ENCODE measurements at places on chromosomes 12 and 14.
A peak's percentile ranks its signal among the peaks of the same experiment; 100 is the strongest.

GRCh38 chr12:88011755-88012154 is 17.4 kb downstream of the C12orf50 start:
- no peak for DNase-seq

GRCh38 chr12:67364228-67364627 is 95.1 kb downstream of the CAND1 start:
- no peak for DNase-seq

GRCh38 chr12:94714378-94715114 is 64.2 kb upstream of the TMCC3 start:
- DNase-seq: no peak

DNA sequence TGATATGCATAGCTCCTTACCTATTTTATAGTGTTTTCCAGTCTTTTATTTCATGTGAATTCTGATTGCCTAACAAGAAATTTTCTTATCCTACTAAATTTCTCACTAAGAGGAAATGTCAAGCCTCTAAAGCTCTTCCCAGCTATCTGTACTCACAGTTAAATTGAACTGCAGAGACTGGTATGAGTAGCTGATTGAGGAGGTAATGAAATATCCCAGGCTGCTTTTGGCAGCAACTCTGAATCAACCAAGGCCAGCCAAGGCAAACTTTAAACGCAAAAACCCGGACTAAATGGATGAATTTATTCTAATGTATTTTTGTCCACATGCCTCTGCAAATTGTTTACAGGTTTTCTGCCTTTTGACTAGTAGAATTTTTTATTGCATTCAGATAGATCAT is 119.1 kb upstream of the PMCH start:
- DNase-seq: no peak

DNA sequence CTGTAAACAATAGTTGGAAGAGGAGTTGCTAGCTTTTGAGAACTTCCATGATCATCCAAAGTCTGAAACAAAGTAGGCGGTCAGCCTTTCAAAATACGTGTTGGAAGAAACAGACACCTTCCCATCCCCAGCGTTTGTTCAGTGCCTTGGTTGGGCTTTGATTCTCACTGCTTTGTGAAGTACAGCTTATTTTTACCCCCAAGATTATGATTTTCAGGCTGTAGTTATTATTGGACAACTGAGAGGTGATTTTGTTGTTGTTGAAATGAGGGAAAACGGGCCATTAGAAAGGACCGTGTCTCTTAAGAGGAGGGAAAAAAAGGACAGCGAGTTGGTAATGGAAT is 921 bp upstream of the CEP83 start:
- DNase-seq: no peak

DNA sequence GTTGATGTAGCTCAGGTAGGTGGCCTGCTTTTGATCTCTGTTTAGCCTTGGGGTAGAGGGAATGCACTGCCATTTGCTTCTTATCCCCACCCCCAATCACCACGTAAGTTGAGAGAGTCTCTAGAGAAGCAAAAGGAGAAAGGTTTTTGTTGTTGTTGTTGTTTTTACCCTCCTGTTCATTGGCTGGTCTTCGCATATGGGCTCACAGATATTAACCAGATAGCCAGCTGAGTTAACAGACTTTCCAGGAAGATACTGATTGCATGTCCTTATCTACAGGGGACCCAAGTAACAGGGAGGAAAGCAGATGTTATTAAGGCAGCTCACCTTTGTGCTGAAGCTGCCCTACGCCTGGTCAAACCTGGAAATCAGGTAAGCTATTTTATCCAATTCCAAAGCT is 2.9 kb downstream of the PA2G4 start:
- no peak for DNase-seq

GRCh38 chr14:71693381-71693780 is 238.8 kb upstream of the RGS6 start:
- peak; percentile 11 for DNase-seq

DNA sequence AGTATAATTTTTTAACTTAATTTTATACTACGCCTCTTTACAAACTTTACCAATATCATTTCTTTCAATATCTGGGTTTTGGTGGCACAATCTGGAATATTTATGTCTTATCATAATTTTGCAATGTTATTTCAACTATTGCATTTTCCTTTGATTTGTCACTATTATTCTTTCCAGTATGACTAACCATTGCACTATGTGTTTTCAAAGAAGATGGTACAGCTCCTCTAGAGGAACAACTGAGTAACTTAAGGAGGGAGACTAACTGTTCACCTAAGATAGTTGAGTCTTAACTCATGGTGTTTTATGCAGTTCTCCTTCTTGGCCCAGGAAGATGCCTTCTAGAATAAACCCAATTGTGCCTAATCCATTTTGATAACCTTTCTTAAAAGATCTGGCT is 60.5 kb upstream of the KIF21A start:
- DNase-seq: no peak

- no peak for DNase-seq
These were observed 177.3 kb upstream of the DDHD1 start for GRCh38 chr14:53330441-53330840.

GRCh38 chr12:82644896-82645295 is 41.8 kb upstream of the TMTC2 start:
- DNase-seq: no peak

DNA sequence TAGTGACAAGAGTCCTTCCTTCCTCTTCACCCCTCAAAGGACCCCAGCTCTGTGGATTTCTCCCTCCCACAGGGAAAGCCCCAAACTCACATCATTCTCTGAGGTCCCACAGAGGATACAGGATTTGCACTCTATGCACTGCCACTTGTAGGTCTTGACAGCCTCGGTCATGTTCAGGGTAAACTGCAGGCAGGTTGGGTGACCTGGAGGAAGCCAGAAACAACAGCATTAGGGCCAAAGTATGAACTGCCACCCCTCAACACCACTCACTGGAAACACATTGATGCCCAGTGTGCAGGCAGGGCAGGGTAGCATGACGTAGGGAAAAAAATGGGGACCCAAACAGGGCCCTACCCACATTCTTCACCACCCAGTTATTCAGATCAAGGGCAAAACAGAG is 264.4 kb downstream of the DPF3 start:
- no peak for DNase-seq

- DNase-seq: no peak
These were observed 4.1 kb downstream of the SINHCAF start for GRCh38 chr12:31321897-31322228.

All from CD8-positive, alpha-beta memory T cell (primary cell).